ENCODE measurements at places on chromosomes 7 and 10. TPM values are rescaled to one million over a fixed set of nuclear protein-coding genes. Genes with fewer than 3 reads are reported as not detected.

Gene CCDC136
- 60.3 TPM for total RNA-seq

Gene FAM25G
- total RNA-seq, result not detected

Gene PRLHR
- total RNA-seq, result not detected

Gene VAX1
- 0.33 TPM for total RNA-seq

Gene ITPRID1
- total RNA-seq, result 0.11 TPM
